Osteocyte (in vitro differentiated cells): ENCODE measurements at places on chromosomes 6 and 20. TPM values are rescaled to one million over a fixed set of nuclear protein-coding genes. Genes with fewer than 3 reads are reported as not detected.

GRCh38 chr6:21420926-21421325 is 172.6 kb upstream of the SOX4 start:
- no peak overlapping the region for H3K4me3 ChIP-seq
- no peaks in the 10 kb centered on the region for H3K36me3 ChIP-seq
- no peaks in the 10 kb centered on the region for H3K27me3 ChIP-seq
- no peak for DNase-seq
- no peaks in the 10 kb centered on the region for H3K4me1 ChIP-seq
- H3K27ac ChIP-seq = no peak overlapping the region

C20orf204 gene
- 1.3 and 1.4 TPM in 2 replicates for total RNA-seq

- H3K27ac ChIP-seq = no peak overlapping the region
- no peak for DNase-seq
- no peak overlapping the region for H3K4me3 ChIP-seq
- H3K36me3 ChIP-seq = no peaks in the 10 kb centered on the region
- no peaks in the 10 kb centered on the region for H3K4me1 ChIP-seq
- H3K27me3 ChIP-seq = peaks cover 47% of the 10 kb centered on the region
Measured at GRCh38 chr20:31920275-31920855, 31.5 kb downstream of the PDRG1 start.

- H3K36me3 ChIP-seq = peaks cover 6% of the 10 kb centered on the region
- H3K27ac ChIP-seq = no peak overlapping the region
- no peaks in the 10 kb centered on the region for H3K27me3 ChIP-seq
- no peak for DNase-seq
- no peak overlapping the region for H3K4me3 ChIP-seq
- peaks cover 15% of the 10 kb centered on the region for H3K4me1 ChIP-seq
Measured at GRCh38 chr6:130912434-130912833, 85.2 kb downstream of the SMLR1 start.

FAM209A gene
- total RNA-seq = 0.42 and 1.0 TPM in 2 replicates

- no peak overlapping the region for H3K4me3 ChIP-seq
- H3K27me3 ChIP-seq = no peaks in the 10 kb centered on the region
- H3K4me1 ChIP-seq = peaks cover 27% of the 10 kb centered on the region
- H3K27ac ChIP-seq = no peak overlapping the region
Measured at GRCh38 chr6:157525292-157525889, 144.4 kb downstream of the ZDHHC14 start.

GRCh38 chr6:169845426-169846285 is 94.2 kb downstream of the ERMARD start:
- no peak overlapping the region for H3K27ac ChIP-seq
- no peaks in the 10 kb centered on the region for H3K4me1 ChIP-seq
- no peaks in the 10 kb centered on the region for H3K36me3 ChIP-seq

- no peak for DNase-seq
- H3K27ac ChIP-seq = no peak overlapping the region
- peaks cover 6% of the 10 kb centered on the region for H3K27me3 ChIP-seq
- no peak overlapping the region for H3K4me3 ChIP-seq
Measured at GRCh38 chr20:24871480-24872213, 77.4 kb upstream of the CST7 start.

DNA sequence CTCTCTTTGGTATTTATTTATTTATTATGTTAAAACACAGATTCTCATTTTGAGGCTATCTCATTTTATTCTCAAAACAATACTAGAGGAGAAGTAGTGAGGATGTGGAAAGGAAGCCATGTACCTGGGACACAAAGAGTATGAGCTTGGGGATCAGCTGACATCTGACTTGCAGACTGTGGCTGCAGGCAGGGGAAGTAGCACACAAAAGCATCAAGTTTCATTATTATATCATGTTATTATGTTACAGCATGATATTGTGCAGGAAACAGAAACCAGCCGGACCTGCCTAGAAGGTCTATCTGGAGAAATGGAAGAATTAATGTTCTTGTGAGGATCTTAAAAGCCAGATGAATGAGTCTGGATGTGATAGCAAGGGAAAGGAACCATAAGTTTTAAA is 248.2 kb downstream of the KHDC1L start:
- no peak overlapping the region for H3K4me3 ChIP-seq
- no peaks in the 10 kb centered on the region for H3K27me3 ChIP-seq

DNA sequence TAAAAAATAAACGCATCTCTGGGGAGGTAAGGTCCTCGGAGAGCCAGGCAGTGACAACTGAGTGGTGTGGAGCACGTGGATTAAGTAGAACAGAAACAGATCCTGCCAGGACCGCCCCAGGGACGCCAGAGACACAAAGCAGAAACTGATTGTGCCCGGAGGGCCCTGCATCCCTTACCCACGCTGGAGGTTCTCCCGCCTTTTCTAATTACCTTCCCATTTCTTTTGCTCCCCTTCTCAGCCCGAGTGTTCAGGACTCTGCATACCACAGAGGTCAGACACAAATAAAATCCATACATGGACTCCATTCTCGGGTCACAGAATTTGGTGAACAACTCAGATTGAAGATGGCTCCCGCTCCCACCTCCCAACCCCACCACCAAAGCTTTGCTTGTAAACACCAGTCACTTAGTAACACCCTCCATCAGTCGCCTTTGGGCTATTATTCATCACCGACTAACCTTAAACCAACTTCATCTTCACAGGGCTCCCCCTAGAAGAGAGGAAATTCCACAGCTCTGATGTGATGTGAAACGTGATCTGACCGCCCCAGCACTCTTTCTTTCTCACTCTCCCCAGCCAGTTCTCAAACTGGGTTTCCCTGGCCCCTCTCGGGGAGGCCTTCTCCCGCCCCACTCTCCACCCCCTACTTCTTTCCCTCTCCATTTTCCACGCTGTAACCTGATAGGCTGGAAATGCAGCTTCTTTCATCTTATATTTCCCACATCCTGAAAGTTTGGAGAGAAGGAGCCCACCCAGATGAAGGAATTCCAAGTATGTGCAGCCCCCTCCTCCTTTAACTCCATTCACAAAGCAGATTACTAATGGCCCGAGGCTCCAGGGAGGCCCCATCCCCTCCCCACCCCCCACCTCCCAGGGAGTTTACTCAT is 32.5 kb upstream of the PIM1 start:
- no peaks in the 10 kb centered on the region for H3K27me3 ChIP-seq
- peak; percentile 87 for DNase-seq

FKBP1C gene
- total RNA-seq = 0.55 and 1.2 TPM in 2 replicates

DNA sequence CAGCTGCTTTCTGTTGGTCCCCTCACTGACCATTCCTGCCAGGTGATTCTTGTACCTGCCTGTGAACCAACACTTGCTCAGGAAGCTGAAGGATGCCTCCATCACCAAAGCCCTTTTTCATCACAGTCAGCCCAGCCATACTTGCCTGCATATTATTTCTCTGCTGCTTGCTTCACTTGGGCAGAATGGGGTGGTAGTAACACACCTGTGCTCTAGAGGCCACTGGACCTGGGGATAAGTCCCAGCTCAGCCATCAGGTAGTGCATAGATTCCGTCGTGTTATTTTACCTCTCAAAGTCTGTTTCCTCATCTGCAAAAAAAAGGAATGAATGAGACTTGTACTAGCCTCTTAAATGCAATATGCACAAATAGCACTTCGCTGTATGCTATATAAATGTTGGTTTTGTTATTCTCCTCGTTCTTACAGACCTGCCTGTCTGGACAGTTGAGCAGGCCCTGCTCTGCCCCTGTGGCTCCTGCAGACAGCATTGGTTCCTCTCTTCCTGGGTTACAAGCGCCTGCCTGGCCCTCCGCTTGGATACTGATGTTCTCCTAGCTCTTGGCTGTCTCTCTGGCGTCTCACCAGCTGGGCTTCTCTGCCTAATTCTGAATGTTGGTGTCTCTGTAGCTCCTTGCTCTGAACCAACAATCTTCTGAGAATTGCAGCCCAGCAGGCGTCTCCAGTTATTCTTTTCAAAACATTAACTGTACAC is 151.8 kb downstream of the UNC5CL start:
- no peaks in the 10 kb centered on the region for H3K4me1 ChIP-seq
- DNase-seq = no peak
- H3K27ac ChIP-seq = no peak overlapping the region
- no peaks in the 10 kb centered on the region for H3K36me3 ChIP-seq
- H3K27me3 ChIP-seq = peaks cover 47% of the 10 kb centered on the region

DNA sequence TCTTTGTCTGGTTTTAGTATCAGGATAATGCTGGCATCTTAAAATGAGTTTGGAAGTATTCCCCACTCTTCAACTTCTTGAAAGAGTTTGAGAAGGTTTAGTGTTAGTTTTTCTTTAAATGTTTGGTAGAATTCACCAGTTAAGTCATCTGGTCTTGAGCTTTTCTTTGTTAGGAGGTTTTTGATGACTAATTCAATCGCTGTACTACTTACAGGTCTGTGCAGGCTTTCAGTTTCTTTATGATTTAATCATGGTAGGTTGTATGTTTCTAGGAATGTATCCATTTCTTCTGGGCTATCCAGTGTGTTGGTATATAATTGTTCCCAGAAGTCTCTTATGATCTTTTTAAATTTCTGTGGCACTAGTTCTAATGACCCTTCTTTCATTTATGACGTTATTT is 215.5 kb downstream of the LRFN2 start:
- H3K4me3 ChIP-seq = no peak overlapping the region
- peaks cover 35% of the 10 kb centered on the region for H3K27me3 ChIP-seq
- H3K36me3 ChIP-seq = no peaks in the 10 kb centered on the region
- H3K4me1 ChIP-seq = no peaks in the 10 kb centered on the region
- no peak for DNase-seq
- H3K27ac ChIP-seq = no peak overlapping the region
